ENCODE measurements at places on chromosomes 1 and 21.

GRCh38 chr1:213231795-213232231 is 180.8 kb downstream of the RPS6KC1 start:
- DNase-seq, result no peak

DNA sequence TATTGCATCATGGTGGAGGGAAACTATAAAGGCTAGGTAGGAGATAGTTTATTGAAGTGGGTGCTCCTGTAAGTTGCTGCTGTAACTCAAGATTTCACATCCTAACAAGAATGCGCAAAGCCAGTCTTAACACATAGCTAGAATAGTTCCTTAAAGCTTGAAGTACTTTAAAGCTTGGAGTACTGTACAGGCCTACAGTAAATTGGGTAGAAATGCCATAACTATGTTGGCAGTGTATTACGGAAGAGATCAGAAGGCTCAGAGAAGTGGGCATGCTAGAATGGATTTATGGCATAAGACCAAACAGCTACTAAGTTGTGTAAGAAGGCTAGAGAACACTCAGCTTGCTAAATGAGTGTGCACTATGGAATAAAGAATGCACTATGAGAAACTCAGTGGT is 44.5 kb downstream of the DMRTA2 start:
- no peak for DNase-seq

GRCh38 chr1:233383984-233384383 is 56.5 kb downstream of the MAP3K21 start:
- DNase-seq, result no peak

DNA sequence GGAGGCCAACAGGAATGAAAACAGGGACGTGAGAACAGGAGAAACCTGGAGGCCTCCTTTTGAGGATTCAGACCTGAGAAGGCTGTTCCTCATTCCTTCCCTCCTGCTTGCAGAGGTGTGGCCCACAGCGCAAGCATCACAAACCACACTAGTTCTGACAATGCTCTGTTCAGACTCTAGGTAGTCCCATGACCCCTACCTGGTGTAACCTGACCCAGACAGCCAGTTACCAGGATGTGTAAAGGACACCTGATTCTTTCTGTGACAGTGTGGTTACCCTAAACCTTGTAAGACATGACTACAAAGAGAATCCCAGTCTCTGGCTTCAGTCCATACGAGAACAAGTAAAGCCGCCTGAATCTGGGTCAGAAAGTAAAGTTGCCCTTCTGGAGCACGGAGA is 3.2 kb downstream of the MECR start:
- DNase-seq, result no peak

GRCh38 chr1:32349211-32349708 is 13.0 kb downstream of the FAM229A start:
- peak; percentile 96 for DNase-seq

DNA sequence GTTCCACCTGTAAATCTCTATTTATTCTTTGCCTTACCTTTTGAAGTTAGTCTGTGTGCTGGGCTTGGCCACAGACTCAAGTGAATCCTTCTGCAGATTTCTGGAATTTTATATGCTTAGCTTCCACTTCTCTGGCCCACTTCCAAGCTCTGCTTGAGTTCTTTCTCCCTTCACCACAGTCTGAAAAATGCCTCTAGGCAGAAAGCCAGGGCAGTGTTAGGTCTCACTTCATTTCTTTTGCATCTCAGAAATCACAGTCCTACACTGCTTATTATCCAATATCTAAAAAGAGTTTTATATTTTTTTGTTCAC is 48.9 kb downstream of the INKA2 start:
- peak; percentile 90 for DNase-seq

DNA sequence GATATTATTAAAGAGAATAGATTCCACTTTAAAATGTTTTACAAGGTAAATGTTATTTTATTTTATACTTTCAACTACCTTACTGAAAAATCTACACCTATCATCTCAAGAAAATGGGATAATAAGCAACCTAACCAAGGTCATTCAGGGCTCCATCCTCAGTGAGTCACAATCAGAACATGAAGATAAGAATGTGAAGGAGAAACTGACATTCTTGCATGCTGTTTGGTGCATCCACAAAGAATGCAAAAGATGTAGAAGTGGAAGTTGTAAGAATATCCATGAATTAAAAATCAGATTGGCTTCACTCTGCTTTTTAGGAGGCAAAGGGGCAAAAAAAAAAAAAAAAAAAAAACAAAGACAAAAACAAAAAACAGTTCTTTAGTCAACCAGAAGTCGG is 6.5 kb downstream of the WARS2 start:
- no peak for DNase-seq

- no peak for DNase-seq
Observed at GRCh38 chr1:172670316-172670715, 11.4 kb downstream of the FASLG start.

- DNase-seq, result no peak
Observed at GRCh38 chr1:202616355-202616915, 93.8 kb downstream of the SYT2 start.

- no peak for DNase-seq
Observed at GRCh38 chr1:43981135-43981491, 2.1 kb downstream of the B4GALT2 start.

DNA sequence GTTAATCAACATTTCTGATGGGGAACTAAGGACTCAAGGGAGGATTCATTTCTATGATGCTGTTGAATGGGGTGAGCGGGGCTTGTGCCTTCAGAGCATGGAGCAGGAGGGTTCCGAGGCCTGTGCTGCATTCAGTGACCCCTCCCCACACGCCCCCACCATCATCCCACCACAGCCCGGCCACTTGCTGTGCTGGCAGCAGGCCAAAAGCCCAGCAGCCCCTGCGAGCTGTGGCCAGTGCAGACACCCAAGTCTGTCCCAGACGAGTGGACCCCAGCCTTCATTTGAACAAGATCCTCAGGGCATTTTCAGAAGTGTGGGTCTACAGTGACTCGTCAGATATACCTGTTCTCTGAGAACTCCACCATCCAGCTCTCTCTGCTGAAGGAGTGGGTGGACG is 242.0 kb downstream of the GRIK3 start:
- DNase-seq, result no peak

DNA sequence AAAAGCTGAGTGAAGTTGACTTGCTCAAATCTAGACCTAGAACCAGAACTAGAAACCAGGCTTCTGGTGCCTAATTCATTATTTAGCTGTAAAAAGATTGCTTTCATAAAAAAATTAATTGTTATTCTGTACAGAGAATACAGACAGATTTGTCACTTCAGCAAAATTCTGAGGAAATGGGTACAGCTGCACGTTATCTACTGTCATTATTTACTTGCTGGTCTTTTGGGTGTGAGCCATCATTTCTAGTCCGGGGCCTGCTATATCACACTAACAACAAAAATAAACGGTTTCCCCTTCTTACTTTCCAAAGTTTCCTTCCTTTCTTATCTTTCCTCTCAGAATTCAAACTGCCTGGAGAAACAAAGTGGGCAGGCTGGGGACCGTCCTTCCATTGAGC is 68.3 kb downstream of the PTGER3 start:
- no peak for DNase-seq

GRCh38 chr1:20474333-20474975 is 11.6 kb downstream of the CAMK2N1 start:
- DNase-seq, result no peak

DNA sequence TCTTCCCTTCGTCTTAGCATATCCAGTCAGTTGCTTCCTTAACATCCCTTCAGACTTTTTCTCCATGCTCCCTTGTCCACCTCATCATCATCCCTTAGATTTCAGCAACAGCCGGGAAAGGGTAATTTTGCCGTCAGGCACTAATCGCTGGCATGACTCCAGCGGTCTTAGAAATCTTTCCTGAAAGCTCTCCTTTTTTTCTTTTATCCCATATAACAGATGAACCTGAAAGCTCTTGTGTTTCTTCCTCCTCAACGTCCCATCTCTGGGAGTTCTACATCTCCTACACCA is 10.4 kb upstream of the BOLA1 start:
- peak; percentile 55 for DNase-seq

DNA sequence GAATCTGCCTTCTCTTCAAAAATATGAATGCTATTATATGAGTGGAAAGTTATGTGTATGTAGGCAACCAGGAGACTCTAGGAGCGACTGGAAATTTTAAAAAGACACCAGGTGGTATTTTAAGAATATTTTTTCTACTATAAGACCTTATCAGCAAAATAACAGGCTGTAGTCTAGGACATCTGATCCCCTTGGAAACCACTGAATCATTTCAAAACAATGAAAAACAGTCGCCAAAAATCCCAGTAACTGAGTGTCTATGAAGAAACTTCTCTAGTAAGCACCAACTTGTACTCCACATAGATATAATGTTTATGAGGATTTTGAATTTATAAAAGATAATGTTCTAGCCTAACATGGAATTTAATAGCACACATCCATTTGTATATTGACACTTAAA is 358.5 kb downstream of the GPATCH2 start:
- peak; percentile 50 for DNase-seq

DNA sequence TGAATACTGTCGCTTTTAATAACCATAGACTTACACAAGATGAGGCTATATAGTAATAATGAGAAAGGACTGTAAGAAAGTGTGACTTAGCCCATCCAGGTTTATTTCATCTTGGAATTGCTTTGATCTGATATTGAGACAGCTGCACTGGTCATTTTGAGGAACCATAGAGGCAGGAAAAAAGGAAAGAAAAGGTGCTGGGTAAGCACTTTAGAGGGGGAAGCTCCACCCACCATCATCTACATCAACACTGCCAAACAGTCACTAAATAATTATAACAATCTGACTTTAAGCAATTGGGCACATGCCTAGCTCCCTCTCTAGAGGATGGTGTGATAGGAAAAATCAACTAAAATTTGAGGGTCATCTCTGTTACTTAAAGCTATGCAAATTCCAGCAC is 70.6 kb upstream of the ST6GALNAC3 start:
- no peak for DNase-seq

- DNase-seq, result no peak
Observed at GRCh38 chr1:101816262-101816661, 180.5 kb downstream of the OLFM3 start.

DNA sequence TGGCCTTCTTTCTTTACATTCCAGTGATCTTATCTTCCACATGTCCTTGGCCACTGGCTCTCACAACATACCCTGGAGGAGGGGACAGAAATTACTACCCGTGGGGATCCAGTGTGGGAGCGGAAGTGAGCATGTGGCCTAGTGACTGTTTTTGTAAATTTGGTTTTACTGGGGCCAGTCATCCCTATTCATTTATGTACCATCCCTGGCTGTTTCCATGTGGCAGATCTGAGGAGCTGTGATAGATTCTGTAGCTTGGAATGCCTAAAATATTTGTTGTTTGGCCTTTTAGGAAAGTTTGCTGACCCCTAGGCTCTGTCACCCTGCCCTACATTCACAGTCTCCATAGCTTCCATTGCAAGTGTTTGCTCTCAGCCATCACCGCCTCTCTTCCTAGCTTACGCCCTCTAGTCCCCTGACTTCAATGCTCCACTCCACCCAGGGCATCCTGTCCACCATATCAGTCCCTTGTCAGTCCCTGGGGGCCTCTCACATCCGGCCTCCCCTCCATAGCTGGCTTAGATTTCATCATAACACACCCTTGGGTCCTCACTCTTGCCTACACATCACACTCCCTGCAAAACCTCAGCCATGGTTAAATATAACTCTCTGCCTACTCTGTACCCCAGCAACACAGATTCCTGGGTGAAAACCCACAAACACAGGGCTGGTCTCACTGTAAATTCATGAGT is 25.8 kb downstream of the DHCR24 start:
- DNase-seq, result peak; percentile 86

- DNase-seq, result peak; percentile 53
Observed at GRCh38 chr1:219189021-219189824, 15.5 kb downstream of the LYPLAL1 start.

DNA sequence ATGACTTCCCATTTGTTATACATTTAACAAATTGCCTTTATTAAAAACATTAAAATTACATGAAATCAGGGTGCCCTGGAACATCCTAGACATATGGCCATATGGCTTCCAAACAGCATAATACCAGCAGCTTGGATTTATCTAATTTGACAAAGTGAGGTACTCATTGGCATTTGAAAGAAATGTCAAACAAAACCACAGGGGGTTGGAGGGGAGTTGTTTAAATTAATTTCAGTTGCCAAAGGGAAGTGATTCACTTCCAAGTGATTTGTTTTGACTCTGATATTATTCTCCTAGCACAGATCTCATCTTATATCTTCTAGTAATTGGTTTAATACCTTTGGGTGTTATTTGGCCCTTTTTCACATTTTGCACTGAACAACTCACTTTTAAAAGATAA is 24.5 kb upstream of the POU2F1 start:
- peak; percentile 1 for DNase-seq

DNA sequence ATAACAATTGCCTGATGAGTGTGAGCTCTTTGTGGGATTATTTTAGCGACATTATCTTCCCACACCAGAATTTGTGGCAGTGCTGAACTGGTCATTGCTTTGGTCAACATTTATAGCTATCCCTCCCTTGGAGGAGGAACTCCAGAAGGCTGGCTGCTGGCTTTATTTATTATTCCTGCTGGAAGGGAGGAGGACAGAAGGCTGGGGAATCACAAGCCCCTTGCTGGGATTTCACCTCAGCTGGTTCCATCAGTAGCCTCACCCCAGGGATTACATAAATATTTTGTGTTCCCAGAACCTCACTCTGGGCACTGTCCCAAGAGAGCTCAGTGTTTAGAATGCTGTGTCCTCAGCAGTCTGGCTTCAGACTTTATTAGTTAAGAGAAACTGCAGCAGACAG is 102.8 kb upstream of the C1orf21 start:
- peak; percentile 99 for DNase-seq

- DNase-seq, result no peak
Observed at GRCh38 chr1:107010582-107010981, 45.9 kb upstream of the PRMT6 start.

DNA sequence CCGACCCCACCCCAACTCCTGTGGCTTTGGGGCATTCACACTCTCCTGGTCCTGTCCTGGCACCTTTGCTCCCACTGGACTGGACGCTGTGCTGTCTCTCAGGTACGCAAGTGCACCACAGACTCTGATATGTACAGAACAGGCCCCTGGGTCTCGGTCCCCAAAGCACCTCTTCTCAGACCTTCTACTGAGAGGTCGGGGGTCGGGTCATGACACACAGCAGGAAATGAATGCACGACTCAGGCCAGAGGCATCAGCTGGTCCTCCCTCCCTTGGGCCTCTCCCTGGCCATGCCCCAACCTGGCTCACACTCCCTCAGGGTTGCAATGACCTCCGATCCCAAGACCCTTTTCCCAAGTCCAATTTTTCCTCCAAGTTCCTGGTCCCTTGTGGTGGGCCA is 1.8 kb upstream of the KRTAP10-12 start:
- no peak for DNase-seq

DNA sequence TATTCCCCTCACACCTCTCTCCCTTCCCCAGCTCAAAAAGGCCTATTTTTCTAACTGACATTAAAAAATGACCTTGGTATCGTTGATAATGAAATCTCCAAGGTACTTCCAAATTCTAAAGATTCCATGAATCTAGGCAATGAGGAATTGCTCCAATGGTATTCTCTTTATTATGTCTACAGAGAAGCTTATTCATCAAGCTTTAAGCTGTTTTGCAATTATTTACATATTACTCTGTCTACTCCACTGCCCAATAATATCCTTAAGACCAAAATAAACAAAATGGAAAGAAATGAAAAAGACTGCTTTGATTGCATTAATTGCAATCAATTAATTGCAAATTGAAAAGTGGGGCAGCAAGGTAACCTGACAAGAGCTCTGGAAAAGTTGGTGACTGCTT is 7.9 kb downstream of the PLPP3 start:
- peak; percentile 38 for DNase-seq

Measured in fibroblast of villous mesenchyme (primary cell).